ENCODE measurements at places on chromosomes 2 and 18.

- H3K27ac ChIP-seq: no peak overlapping the region
- H3K36me3 ChIP-seq: no peaks in the 10 kb centered on the region
- DNase-seq: no peak
- no peak overlapping the region for H3K4me3 ChIP-seq
- peaks cover 24% of the 10 kb centered on the region for H3K27me3 ChIP-seq
These were observed 265.5 kb downstream of the TGIF1 start for GRCh38 chr18:3715231-3716080.

DNA sequence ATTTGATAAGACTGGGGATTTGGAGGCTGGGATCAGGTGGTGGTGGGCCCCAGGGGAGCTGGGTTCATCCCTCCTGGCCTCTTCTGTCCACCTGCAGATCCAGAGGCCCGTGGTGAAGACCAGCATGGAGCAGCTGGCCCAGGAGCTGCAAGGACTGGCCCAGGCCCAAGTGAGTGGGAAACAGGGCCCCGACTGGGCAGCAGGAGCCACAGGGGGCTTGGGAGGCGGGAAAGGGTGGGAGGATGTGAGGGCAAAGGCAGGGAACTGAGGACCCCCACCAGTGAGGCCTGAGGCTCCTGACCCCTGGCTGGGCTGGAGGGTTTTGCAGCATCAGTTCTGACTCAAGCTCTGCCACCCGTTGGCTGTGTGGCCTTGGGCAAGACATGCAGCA lies 11.3 kb downstream of the PROM2 start:
- DNase-seq: no peak
- H3K27ac ChIP-seq: no peak overlapping the region
- no peaks in the 10 kb centered on the region for H3K4me1 ChIP-seq
- H3K4me3 ChIP-seq: no peak overlapping the region
- H3K36me3 ChIP-seq: no peaks in the 10 kb centered on the region

GRCh38 chr2:210493528-210493927 lies 17.0 kb upstream of the LANCL1 start:
- no peak for DNase-seq
- H3K27ac ChIP-seq: no peak overlapping the region
- H3K4me1 ChIP-seq: peaks cover 6% of the 10 kb centered on the region
- H3K4me3 ChIP-seq: no peak overlapping the region
- H3K27me3 ChIP-seq: peaks cover 2% of the 10 kb centered on the region

GRCh38 chr2:201664334-201664733 lies 21.0 kb upstream of the TMEM237 start:
- DNase-seq: no peak
- H3K36me3 ChIP-seq: no peaks in the 10 kb centered on the region
- no peak overlapping the region for H3K27ac ChIP-seq
- no peak overlapping the region for H3K4me3 ChIP-seq

DNA sequence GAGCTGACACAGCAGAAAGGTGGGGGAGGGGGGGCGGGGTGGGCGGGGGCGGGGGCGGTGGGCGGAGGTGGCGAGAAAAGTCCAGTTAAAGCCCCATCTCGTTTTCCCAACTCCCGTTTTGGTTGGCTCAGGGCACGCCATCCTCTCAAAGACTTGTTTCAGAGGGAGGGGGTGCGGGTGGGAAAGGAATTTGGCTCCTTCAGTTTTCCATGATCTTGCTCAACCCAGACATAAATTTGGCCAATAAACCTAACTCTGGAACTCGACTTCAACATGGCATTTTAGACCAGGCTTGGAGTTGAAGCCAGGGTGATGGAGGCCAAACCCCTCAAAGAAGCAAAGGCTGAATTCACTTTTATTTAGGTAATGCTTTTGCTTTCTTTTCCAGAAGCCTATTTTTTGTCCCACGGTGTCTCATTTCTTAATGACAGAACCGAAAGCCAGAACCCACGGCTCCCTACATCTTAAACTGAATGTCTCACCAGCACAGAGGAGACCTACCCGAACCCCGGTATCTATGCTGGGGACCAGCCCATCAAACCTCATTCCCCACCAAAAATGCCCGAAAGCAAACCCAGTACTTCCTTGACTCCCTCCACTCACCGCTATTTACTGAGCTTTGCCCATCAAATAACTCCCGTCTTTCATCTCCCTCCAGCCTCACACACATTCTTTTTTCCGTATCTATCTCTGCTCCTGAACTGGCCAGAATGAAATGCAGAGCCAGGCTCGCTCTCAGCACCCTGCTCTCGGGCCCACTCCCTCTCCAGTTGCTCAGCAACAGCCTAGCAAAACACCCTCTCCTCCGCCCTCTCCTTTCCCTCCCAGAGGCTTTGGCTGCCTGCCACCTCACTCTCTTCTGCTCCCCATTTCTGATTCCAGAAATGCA lies 4.3 kb downstream of the IGFBP5 start:
- peak overlapping the region; percentile 46 for H3K4me3 ChIP-seq
- DNase-seq: peak; percentile 60
- H3K27me3 ChIP-seq: peaks cover 48% of the 10 kb centered on the region
- H3K36me3 ChIP-seq: no peaks in the 10 kb centered on the region
- peaks cover 23% of the 10 kb centered on the region for H3K4me1 ChIP-seq

GRCh38 chr2:176237456-176237855 lies 31.8 kb upstream of the MTX2 start:
- peaks cover 29% of the 10 kb centered on the region for H3K27me3 ChIP-seq
- H3K4me3 ChIP-seq: no peak overlapping the region
- no peaks in the 10 kb centered on the region for H3K4me1 ChIP-seq
- no peak overlapping the region for H3K27ac ChIP-seq
- no peak for DNase-seq

- peaks cover 44% of the 10 kb centered on the region for H3K36me3 ChIP-seq
- H3K4me3 ChIP-seq: peak overlapping the region; percentile 11
These were observed 41.5 kb downstream of the KCMF1 start for GRCh38 chr2:85012431-85012830.

- DNase-seq: no peak
- H3K36me3 ChIP-seq: no peaks in the 10 kb centered on the region
- peaks cover 5% of the 10 kb centered on the region for H3K27me3 ChIP-seq
These were observed 23.7 kb upstream of the ST8SIA3 start for GRCh38 chr18:57328665-57329064.

All from activated CD8-positive, alpha-beta T cell treated with anti-CD3 and anti-CD28 coated beads for 36 hours (primary cell).